Stimulated activated CD4-positive, alpha-beta T cell treated with anti-CD3 and anti-CD28 coated beads, Interleukin-1b, Interleukin-23, amount 100 ng/mL, for 24 hours (primary cell): ENCODE measurements at places on chromosomes 16 and 17.

DNA sequence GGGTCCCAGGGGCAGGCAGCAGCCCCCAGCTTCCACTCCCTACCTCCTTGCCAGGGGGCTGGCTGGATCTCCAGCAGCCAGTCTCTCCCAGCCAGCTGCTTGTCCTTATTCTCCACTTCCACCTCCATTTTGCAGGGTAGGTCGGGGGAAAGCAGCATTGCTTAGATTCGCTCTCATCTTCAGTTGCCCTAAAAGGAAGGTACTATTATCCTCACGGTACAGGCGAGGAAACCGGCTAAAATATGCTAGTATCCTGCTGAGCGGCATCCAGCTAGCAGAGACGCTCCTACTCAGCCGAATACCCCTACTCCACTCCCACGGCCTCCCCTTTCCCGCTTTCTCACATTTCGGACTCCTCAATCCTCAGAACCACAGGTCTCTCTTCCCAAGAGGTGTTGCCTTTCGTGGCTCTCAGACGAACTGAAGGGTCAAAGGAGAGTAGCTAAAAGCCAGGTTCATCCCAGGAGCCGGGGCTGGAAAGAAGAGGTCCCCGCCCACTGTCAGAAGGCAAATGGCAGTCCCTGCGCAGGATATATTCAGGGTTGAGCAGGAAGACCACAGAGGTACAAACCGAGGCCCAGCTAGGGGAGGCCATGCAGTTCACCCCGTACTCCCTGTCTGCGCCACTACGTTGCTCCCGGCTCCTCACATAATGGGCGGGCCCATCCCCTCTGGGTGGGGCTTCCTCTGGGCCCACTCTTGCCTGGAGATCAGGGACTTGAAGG is 1.7 kb upstream of the RAB11FIP4 start:
- DNase-seq, result no peak

DNA sequence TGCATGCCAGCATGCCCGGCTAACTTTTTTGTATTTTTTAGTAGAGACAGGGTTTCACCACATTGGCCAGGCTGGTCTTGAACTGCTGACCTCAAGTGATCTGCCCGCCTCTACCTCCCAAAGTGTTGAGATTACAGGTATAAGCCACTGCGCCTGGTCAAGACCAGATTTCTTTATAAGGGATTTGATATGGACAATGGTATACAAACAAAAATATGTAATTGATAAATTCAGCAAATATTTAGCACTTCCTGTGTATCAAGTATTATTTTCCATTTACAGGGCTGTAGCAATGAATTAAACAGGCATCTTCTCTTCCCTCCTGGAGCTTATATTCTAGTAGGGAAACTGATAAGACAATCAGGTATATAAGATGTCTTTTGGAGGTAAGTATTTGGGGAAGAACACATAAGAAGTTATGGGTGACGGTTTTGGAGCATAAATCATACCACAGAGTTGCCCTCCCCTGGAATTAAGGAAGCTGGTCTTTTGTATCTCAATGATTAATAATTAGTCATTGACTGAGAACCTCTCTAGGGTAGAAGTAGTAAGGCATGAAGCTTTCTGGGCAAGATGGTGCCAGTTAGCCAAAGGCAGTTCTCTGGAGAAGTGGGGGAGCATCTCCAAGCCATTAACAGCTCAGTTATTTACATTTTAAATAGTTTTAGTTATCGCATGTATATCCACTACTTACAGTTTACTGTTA is 35.8 kb downstream of the TANC2 start:
- no peak for DNase-seq

DNA sequence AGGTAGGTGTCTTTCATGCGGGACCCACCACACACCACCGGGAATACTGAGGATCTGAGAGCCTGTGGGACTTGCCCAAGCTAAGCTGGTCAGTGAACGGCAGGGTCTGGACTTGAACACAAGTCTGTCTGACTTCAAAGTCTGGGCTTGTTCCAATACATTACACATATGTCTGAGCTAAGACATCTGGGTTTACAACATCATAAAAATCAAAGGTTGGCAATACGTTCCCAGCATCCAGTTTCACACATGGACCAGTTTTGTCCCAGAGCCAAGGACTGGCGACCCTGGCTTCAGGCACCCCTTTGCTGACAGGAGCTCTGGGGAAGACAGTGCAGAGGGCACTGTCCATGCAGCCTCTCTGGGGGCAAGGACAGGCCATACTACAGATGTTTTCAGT is 27.9 kb upstream of the AXIN2 start:
- no peak for DNase-seq

DNA sequence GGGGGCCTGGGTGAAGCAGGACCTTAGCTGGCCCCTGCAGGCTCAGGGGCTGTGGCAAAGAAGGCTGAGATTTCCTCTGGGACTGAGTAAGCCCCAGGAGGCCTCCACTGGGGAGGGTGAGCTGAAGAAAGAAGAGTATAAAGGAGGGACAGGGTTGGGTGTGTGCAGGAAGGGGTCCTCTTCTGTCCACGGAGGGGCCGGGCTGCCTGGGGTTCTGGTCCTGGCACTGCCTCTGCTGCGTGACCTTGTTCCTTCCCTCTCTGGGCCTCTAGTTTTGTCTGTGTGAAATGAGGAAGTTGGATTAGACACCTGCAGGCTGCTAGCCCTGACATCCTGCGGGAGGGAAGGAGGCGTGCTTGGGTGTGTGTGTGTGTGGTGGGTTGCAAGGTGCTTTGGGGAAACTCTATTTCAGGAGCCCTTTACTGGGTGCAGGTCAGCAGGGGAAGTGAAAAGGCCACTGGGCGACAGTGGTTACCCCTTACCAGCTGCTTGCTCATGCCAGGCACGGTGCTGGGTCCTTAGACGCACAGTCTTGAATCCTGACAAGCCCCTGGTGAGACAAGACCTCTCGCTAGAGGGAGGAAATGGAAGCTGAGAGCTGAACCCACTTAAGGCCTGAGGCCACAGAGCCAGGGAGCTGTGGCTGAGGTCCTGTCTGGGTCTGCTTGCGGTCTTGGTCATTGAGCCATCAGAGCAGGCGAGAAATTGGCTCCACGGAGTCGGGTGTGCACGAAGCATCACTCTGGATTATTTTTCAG is 60.7 kb downstream of the OR1D5 start:
- DNase-seq, result no peak

DNA sequence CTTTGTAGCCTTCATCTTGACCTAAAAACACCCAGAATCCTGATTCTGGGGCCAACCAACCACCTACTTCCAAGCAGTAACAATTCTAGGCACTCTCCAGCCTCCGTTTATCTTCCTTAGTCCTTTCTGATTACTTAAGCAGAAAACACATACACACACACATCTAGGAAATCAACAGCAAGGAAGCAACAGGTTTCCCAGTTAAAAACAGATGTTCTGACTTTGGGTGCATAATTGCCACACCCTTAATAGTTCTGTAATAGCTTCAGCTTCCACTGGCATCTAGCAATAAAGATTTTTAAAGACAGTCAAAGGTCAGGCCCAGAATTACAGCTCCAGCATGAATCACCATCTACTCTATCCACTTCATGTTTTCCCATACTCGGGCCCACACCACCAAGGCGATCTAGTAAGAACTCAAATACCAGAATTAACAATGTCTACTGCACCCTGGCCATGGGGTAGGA is 2.6 kb downstream of the ARHGAP17 start:
- DNase-seq, result no peak

GRCh38 chr16:879461-879861 is 78.9 kb upstream of the GNG13 start:
- no peak for DNase-seq

GRCh38 chr16:1550069-1550468 is 16.6 kb downstream of the TMEM204 start:
- DNase-seq, result no peak

DNA sequence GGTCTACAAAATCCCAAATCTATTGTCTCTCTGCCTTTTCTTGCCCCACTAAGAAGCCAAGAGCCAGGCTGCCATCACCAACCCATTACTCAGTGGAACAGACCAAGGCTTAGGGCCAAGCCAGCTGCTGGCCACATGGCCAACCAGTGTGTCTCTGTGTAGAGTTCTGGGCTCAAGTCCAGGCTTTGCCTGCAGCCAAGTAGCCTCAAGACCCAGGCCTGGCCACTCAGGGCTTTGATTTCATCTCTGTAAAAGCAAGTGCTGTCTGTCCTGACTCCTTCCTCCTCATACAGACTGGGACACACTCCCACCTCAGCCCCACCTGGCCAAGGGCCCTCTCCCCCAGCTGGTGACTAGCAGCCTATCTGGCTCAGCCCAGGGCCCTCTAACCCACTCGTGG is 14.6 kb downstream of the SREBF1 start:
- DNase-seq, result no peak

- DNase-seq, result peak; percentile 22
Measured at GRCh38 chr16:90019543-90020259, 445 bp upstream of the DBNDD1 start.
